ENCODE measurements at places on chromosomes 11 and 22.

- no peak for DNase-seq
These were observed 346.6 kb upstream of the CCDC179 start for GRCh38 chr11:23206741-23207336.

GRCh38 chr22:42880815-42881214 lies 23.7 kb upstream of the ARFGAP3 start:
- no peak for DNase-seq

DNA sequence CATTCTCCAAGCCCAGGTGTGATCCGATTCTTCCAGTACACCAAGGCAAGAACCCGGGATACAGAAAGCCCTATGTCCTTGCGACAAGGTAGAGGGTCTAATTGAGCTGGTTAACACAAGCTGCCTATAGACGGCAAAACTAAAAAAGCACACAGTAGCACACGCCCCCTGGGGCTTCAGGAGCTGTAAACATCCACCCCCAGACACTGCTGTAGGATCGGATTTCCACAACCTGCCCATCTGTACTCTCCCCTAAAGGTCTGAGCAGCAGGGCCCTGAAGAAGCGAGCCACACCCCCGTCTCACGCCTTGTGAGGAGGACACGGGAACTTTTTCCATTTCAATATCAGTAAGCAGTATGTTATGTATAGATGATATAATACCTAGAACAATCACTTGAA lies 624.7 kb downstream of the BUD13 start:
- DNase-seq = no peak

DNA sequence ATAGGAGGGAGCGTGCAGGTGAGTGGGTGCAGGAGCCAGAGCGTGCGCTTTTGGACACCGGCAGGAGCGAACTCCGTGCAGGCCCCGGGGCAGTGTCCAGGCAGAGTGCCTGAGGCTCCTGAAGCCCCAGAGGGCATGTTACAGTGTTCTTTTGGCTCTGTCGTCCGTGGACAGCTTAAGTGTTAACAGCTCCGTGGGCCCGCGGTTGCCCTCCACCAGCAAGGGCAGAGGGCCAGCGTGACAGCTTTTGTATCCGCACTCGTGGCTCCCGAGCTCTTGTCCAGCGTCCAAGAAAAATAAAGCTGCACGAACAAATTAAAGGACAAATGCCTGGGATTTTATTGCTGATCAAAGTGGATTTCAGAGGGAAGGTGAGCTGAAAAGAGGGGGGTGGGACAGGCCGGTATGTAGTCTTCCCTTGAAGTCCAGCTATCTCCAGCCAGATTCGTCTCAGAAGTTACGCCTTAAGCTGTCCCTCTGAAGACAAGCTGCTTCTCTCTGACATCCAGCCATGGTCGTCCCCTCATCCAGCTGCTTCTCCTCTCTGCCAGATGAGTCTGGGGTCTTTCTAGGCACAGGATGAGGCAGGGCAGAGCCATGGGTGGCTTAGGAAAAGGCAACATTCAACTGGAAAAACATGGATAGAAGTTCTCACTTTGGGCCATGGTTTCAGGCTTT lies 968 bp upstream of the TMEM109 start:
- DNase-seq = no peak

DNA sequence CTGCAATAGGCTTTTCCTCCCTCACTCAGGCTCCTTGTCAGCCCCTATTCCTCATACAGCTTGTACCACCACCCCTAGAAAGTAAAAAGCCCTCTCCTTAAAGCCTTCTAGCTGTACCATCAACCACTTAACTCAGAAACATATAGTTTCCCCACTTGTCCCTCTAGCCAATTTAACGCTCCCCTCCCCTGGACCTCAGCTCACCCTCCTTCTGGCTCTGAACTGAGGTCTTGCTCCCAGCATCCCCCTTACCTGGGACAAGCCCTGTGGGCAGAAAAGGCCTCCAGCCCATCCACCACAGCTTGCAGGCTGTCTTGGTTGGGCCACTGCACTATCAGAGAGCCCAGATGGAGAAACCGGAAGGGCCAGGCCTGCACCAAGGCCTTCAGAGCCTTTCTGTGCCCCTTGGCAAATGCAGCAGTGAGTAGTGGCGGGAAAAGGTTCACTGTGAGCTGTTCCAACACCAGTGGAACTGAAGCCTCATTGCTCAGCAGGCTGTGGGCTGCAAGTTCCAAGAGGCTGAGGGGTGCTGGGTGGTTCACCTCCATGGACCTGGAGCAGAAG lies 12.4 kb upstream of the TOP3B start:
- DNase-seq = no peak

- no peak for DNase-seq
These were observed 13.2 kb upstream of the TMPRSS6 start for GRCh38 chr22:37122598-37123180.
